ENCODE measurements at places on chromosomes 1 and 21.

DNA sequence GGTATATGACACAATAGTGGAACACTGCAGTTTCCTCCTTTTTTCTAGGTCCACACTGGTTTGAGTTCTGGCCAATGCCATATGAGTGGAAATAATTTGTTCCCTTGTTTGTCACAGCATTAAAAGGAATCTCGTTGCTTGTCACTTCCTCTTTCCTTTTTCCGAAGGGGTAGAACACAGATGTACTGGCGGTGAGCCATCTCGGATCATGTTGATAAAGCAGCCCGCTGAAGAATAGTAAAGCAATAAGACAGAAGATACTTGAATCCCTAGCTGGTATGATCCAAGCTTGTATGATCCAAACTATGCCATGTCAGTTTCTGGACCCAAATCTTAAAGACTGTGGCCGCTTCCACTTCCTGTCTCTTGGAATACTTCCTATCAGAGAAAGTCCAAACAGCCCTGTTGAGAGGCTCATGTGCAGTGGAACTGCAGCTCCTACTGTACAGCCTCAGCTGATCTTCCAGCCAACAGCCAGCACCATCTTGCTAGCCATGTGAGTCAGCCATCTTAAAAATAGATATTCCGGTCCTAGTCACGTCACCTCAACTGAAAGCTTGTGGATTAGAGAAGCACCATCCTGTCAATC, 40.3 kb downstream of the CFHR5 start:
- DNase-seq = no peak

GRCh38 chr1:200468264-200469001, 58.6 kb upstream of the ZNF281 start:
- DNase-seq = no peak

GRCh38 chr1:207311888-207312603, 9.4 kb upstream of the CD55 start:
- no peak for DNase-seq

DNA sequence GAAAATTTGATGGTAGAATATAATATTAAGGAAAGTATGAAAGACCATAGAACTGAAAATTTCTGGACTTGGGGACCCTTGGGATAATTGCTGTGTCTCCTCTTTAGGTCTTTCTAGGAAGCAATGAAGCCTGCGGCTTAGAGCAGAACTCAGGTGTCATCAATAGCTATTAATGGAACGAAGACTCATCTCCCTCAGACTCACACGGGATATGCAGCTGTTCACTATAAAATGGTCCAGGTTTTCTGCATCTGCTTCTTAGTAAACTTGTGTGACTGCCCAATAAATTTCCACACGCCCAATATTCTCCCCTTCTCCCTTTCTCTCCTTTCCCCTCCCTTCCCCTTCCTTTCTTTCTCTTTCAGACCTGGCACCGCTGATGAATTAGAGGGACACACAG, 392.5 kb downstream of the HLX start:
- DNase-seq = no peak
